Fibroblast of lung (primary cell): ENCODE measurements at places on chromosomes 12 and 14. TPM values are rescaled to one million over a fixed set of nuclear protein-coding genes. Genes with fewer than 3 reads are reported as not detected.

The IL22 gene
- total RNA-seq: not detected in 2 replicates

The PLEKHG7 gene
- not detected in 2 replicates for total RNA-seq

DNA sequence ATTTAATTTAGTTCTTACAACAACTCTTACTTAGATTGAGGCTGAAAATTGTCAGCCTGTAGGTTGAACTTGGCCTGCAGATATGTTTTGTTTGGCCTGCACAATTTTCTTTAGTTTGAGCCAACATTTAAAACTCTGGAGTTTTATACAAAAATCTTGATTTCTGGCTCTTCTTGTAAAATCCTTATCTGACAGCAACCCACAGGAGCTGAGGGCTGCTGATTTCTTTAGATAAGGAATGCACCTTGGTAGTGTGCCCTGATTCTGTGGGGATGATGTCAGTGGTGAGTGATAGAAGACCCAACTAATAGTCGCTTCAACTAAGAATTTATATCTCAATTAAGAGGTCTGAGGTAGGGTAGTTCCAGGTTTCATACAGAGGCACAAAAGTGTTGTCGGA, 49.5 kb downstream of the SOCS2 start:
- DNase-seq: peak; percentile 91

The TRPV4 gene
- 0.51 and 0.66 TPM in 2 replicates for total RNA-seq
